ENCODE measurements at places on chromosomes 2 and 18.

DNA sequence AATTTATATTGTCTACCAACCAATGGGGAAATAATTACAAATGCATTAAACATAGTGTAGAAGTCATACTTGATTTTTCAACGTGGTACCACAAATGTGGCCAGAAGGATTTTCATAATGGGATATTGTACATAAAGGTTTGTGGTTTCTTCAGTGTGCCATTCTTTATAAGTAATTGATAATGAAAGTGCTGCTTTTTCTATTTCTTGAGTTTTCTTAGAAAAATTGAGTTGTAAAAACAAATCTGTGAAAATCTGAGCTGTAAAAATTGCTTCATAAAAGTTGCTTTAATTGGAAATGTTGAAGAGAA lies 103.6 kb downstream of the KYNU start:
- DNase-seq, result no peak

- no peak for DNase-seq
These were observed 160.4 kb upstream of the FOSL2 start for GRCh38 chr2:28232295-28232694.

- DNase-seq, result peak; percentile 37
These were observed 480 bp downstream of the DSEL start for GRCh38 chr18:67515942-67516538.

DNA sequence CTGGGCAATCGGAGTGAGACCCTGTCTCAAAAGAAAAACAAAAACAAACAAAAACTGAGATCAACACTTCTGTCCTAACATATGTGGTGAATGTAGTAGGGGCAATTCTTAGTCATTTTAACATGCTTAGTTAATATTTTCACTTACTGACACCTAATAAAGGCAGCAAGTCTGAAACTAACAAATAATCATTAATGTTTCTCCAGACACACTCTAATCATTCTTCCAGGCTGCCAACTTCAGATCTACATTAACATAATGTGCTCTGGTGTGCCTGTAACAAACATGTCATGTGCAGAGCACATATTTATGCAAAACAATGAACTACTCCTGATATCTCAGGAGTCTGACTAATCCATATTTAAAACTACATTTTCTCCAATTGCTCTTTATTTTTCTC lies 6.0 kb downstream of the KRCC1 start:
- no peak for DNase-seq

DNA sequence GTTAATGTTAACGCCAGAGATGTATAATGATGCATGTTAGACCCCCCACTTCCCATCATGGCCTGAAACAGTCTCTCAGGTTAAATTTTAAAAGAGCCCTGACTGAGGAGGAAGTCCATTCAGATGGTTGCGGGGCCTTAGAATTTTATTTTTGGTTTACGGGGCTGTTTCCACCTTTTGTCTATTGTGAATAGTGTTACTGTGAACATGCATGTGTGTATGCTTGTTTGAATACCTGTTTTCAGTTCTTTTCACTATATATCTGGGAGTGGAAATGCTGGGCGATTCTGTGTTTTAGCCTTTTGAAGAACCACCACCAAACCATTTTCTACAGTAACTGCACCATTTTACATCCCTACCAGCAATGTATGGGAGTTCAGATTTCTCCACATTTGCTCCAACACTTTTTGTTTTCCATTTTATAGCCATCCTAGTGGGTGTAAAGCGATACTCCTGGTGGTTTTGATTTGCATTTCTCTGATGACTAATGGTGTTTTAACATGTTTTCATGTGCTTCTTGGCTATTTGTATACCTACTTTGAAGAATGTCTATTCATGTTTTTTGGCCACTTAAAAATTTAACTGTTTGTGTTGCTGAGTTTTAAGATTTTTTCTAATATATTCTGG lies 133.0 kb downstream of the MYO3B start:
- DNase-seq, result no peak

DNA sequence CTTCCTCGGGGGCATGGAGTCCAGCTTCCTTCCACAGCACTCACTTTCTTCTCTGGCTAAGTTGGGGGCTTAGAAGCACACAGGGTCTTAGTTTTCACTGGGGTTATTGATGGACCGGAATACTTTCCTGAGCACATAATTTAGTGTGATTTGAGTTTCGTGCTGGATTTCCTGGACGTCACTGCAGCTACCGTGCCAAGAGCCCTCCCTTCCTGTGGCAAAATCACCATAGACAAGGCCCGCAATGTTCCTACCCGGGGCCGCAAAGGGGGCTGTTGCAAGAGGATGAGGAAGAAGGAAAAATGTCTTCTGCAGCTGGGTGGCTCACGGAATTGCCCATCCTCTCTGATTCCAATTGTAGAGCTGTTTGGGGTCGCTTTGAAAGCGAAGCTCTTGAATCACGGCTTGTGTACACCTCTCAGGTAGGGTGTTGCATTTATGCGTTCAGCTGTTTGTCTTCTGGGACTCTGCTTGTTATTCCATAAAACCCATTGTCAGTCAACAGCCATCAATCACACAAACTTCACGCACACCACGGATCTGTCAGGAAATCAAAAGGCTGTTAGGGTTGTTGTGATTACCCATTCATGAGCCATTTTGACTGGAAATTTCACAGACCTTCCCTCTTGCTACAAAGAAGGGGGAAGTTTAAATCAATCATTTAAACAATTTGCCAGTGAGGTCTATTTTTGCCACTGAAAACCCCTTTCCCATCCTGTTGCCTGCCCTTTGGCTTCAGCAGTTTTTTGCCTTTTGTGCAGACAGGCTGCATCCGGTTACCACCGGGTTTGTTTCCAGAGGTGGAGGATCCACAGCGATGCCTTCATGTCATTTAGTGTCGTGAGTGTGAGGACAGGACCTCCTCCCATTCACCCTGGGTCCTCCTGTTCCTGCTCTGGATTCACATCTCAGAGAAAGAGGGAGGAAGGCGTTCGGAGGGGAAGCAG lies 36.0 kb downstream of the SMIM21 start:
- no peak for DNase-seq

GRCh38 chr18:9637036-9637767 lies 22.8 kb upstream of the PPP4R1 start:
- no peak for DNase-seq

DNA sequence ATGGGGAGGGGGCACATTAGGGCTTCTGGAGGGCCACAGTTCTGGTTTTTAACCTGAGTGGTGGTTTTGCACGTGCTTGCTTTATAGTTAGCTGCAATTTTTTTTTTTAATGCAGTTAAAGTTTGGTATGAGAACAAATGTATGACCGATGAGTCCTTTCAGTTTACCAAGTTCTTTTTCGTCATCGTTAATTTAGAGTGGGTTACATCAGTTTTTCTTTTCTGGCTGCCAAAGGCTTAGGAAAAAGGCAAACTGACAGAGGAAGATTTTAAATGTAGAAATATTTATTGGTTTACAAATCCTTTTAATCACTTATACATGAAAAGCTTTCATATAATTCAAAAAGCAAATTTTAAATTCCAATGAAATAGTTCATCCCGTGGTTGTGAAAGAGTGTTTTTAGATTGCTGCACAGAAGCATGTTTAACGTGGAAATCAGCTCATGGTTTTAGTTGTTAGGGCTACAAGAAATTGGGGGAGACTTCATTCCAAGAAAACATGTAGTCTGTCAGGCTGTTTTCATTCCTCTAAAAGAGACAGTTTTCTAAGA lies 82.9 kb downstream of the MSH2 start:
- no peak for DNase-seq

DNA sequence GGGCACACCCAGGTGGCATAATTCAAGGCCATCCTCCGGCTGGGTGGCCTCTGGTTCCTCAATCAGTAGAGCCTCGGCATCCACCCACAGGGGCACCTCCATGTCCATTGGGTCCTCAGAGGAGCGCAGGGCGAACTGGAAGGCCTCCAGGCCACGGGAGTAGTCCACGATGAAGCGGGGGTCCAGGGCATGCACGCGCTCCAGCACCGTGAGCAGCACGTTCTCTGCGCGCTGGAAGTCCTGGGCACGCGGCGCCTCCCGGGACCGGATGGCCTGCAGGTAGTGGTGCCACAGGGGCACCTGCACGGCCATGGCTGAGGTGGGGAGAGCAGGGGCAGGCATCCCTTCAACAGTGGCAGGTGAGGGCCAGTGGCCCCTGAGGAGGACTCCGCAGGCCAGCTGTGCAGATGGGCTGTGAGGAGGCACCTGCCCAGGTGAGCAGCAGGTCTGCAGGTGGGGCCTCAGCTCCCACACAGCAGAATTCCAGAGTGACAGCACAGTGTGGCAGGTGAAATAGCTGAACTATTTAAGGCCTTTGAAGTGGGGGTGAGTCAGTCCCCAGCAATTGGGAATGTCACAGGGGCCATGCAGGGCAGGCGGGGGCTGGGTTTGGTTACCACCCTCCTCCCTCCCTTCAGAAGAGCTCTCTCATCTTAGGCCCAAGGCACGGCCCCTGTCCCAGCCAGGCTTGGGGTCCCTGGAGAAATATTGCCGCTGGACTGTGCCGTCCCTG lies at the start of gene MAB21L4:
Gene MAB21L4 (minus strand): TSS at position 501 of the 733 bp plus-strand sequence. CDS start 159 bp downstream, at position 342.
- DNase-seq, result no peak

DNA sequence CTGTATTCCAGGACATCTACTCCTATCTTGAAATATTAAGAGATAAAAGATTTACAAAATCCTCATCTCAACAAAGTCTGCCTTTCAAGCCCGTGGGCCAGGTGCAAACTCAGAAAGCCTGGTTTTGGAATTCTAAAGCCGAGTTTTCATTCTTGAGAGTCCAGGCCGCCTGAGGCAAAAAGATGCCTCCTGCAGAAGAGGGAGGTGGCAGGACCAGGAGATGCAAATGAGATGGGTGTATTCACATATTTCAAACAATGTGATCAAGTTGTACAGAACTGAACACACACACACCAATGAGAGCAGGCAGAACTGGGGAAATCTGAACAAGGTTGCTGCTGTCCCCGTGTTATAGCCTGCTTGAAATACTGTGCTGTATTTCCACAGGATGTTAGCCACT lies 7.7 kb upstream of the HS6ST1 start:
- no peak for DNase-seq

- DNase-seq, result peak; percentile 64
These were observed 662 bp downstream of the ACVR2A start for GRCh38 chr2:147845411-147845971.

GRCh38 chr2:167187978-167188967 lies 300.0 kb downstream of the XIRP2 start:
- no peak for DNase-seq

GRCh38 chr2:140249821-140250220 lies 1469.6 kb upstream of the NXPH2 start:
- DNase-seq, result no peak

DNA sequence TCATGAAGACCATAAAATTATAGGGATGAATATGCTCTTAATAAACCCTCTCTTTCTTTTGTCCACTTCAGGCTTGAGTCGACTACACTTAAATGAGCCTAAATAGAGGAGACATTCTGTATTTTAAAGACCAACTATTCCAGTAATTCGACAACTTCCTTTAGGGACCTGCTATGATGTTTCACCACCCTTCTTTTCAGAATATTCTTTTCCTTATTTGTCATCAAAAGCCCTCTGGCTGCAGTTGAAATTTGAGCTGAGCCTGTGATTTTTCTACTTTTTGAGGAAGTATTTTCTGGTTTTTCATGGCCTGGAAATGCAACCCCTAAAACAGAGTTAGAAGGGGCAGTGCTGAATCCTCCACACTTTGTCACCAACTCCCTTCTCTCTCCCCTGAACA lies 287.0 kb downstream of the EPHA4 start:
- no peak for DNase-seq

- DNase-seq, result peak; percentile 8
These were observed 9.0 kb downstream of the CAPN10 start for GRCh38 chr2:240595381-240596079.

DNA sequence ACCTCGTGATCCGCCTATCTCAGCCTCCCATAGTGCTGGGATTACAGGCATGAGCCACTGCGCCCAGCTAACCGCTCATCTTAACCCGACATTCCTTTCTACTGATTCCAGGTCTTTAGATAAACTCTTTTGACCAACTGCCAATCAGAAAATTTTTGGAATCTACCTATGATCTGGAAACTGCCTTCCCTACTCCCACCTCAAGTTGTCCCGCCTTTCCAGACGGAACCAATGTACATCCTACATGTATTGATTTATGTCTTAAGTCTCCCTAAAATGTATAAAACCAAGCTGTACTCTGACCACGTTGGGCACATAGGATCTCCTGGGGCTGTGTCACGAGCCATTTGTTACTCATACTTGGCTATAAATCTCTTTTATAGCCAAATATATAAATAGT lies 3.2 kb upstream of the NEU2 start:
- DNase-seq, result no peak

DNA sequence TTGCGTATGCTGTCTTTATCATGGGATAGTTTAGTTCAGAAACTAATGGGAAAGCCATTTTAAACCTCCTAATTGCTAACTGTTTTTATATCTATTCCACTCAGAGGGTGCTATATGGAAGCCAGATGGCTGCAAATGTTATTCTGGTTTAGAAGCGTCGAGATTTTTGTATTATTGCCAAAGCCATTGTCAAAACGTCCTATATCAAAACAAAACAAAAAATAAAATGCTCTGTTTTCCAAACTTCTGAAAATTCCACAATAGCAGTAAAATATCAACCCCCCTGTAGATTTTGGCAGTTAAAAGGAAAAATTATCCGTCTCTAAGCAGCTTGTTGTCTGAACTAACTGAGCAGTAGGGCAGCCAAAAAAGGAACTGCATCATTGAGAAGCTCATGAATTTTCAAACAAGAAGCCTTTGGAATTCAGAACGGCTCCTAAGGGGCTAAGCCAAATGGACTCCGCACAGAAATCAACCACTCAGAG lies 195.4 kb upstream of the CWC22 start:
- no peak for DNase-seq

DNA sequence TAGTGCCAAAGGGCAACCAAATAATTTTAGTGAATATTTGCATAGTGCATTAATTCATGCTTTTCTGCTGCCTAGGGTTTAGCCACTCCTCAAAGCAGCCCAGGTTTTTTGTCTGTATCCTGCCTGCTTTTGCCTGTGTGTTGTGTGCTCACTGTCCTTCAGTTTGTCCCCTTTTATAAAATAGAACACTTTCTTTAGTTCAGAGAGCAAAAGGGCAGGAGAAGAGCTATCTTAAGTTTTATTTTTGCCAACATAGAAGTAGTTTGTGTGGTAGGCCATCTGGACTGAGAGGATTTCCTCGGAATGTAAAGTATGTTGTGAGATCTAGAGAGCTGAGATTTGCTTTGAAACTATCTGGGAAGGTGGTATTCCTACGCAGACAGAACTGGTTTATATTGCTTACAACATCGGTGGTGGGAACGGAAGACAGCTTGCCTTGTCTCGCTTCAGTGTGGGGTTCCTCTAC lies 64.9 kb downstream of the EML4 start:
- no peak for DNase-seq

- DNase-seq, result no peak
These were observed 34.1 kb upstream of the MC4R start for GRCh38 chr18:60406721-60407120.

DNA sequence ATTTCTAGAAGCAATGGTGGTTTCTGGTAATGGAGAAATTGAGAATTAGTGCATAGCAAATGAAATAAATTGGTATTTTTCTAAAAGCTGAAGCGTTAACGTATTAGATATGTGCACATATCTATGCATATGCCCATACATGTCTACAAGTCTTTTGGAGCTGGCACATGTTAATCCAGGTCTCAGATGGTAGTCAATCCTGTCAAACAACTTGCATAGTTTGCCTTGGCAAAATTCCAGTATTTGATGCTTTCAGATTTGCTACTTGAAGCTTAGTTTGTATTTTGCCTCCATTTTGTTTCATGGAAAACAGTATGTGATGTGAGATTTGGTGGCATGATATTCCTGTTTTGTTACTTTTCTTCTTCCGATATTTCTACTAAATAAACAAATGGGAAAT lies 304.6 kb downstream of the PARD3B start:
- no peak for DNase-seq

All from central memory CD4-positive, alpha-beta T cell (primary cell).